NCI-H510A (cell line): ENCODE measurements at places on chromosomes 3 and 15.

DNA sequence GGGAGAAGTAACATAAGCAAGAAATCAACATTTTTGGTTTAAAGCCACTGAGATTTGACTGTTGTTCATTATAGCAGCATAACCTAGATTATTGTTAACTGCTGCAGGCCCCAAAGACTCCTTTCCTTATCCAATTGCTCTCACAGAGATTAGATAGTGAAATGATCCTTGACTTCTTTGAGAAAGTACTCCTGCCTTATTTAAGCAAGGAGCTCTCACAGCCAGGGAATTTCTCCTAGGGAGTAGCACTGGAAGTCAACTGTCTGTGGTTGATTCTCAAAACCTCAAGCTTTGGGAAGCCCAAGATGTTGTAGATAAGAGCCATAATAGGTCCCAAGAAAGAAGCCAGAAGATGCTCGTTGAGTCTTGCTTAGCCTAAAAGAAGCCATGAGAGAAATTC lies 151.8 kb upstream of the TSC22D2 start:
- DNase-seq, result no peak

GRCh38 chr3:105865016-105865623 lies 3.7 kb downstream of the CBLB start:
- no peak for DNase-seq

DNA sequence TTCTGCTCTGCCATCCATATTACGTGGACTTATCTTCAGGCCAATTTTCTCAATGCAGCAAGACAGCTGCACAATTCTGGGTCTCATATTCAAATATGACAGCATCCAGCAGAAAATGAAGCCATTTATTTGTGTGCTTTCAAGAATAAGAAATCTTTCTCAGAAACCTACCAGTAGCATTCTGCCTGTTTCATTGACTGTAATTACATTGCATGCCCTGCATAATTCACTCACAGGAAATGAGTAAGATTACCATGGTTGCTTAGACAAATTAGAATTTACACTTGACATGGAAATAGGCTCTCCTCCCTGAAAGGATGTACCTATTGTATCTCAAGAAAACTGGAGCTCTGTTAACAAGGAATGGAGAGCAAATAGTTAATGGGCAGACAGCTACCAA lies 346.6 kb upstream of the DCBLD2 start:
- no peak for DNase-seq

DNA sequence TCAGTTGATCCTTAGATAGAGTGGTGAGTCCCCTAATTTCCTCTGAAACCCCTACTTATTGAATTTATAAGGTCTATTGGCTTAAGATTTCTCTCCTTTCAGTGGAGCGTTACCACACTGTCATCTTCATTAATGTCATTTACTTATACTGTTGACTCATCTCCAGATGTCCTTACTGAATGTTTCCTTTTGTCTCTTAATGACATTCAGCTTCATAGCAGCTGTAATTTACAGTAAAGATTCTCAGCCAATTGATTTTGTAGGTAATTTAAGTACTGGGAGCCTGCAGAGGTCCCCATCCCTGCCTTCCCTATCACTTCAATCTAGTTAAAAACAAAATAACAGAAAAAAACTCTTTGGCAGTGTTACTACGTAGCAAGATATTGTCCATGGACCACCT lies 18.8 kb downstream of the STX19 start:
- DNase-seq, result no peak

GRCh38 chr3:178189854-178190253 lies 346.4 kb upstream of the KCNMB2 start:
- DNase-seq, result no peak
